Right hindlimb (tissue), 1 donor: ENCODE measurements at places on chromosomes 4 and X.

GRCh38 chr4:17138847-17139246 lies 240.4 kb upstream of the LDB2 start:
- DNase-seq: no peak

DNA sequence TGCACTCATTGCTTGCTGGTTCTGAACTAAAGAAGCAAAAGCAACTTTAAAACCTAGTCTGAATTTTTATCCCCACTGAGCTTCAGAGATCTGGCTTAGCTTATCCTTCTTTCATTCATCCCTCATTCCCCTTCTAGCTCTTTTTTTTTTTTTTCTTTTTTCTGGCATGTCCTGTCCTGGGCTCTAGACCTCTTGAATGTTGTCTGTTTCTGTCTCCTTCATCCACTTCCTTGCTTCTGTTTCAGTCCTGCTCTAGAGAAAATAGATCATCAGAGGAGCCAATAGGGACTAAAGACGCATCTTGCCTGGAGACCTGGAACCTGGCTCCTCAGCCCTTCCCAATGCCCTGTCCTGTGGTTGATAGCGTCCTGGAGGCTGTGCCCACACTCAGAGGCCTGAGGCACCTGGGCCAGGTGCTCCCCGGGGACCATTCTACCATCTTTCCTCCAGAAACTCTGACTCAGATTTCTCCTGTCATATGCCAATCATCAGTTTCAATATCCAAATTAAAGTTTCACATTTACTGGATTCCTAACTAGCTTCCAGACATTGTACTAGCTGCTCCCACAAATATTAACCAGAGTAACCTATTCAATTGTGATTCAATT lies 115.7 kb upstream of the GATB start:
- no peak for DNase-seq

DNA sequence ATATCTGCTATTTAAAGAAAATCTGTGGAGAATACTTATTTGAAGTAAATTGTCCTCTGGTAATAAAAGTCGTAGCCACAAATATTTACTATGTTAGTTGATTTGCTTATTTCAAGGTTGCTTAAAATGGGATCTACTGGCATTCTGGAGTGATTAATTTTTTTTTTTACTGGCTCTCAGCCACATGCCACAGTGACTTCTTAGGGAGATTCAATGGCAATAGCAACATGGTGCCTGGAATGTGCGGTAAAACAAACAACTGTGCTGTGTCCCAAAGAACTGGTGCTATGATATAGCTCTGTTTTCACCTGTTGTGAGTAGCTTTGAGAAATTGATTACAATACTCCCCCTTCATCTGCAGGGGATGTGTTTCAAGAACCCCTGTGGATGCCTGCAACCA lies 324.3 kb downstream of the GPAT3 start:
- DNase-seq: no peak

DNA sequence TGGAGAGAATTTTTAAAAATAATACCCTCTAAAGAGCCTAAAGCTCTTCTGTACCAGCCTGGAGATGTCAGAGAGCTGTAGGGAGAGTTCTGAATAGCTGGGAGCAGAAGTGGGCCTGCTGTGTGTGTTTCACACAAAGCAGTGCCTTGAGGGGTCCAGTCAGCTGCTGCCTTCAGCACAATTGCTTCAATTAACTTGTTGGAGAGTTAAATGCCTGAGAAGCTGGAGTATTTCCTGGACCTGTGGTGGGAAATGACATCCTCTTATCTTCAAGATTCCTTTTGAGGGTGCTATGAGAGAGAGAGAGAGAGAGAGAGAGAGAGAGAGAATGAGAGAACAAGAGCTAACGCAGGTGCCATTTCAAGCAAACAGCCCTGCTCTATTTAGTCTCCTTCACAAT lies 96.2 kb upstream of the IL1RAPL2 start:
- no peak for DNase-seq

- peak; percentile 22 for DNase-seq
Observed at GRCh38 chr4:78953769-78954666, 14.8 kb upstream of the PAQR3 start.

DNA sequence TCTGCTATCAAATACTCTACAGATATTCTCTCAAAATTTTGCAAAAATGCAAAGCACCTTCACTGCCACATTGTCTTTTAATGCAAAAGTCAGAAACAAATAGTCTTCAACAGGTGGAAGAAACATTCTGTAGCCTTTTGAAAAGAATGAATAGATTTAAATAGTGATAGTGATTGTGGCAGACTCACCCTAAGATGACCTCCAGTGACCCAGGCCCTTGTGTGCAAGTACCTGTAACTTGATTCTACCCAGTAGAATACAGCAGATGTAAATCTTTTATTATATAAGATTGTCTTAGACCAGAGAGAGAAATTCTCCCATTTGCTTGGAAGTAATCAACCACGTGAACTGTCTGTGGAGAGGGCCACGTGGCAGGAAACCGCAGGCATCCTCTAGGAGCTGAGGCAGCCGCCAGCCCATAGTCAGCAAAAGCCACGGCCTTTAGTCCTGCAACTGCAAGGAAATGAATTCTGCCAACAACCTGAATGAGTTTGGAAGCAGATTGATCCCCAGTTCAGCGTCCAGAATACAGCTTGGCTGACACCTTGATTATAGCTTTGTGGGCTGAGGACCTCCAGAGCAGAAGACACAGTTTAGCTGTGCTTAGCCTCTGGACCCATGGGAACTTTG lies 272.5 kb downstream of the ARHGAP10 start:
- peak; percentile 67 for DNase-seq

DNA sequence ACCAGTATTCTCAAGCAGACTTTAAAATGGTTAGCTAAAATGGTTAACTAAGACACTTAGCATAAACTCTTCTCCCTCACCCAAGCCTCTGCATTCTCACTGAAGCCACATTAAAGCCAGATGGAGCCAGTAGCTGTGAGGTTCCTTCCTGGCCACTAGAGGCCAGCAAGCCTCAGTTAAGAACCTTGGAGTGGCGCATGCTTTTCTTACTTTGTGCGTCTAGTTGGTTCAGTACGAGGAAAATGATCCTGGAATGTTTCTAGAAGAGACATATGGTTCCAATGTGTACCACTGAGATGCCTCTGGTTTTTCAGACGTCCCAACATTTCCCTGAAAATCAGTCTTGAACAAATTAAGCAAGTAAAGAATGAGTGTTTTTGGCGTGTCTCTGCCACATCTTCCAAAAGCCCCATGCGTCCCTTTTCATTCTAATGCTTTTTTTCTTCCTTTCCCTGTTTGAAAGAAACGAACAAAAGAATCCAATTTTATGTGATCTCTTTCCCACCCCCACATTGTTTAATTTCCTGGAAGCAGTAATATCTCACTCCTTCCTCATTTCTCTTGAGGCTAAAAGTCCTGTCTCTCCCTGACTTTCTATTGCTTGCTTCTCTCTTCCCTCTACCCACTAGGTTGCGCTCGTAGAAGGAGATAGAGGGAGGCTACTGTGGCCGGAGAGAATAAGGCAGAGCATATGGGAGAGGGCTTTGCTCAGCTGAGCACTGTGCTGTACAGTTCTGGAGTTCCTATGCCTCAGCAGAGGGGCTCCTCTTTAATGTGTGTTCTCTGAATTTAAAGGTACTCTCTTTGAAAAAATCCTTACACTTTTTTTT lies 82.9 kb upstream of the TAB3 start:
- peak; percentile 38 for DNase-seq

GRCh38 chr4:78242071-78242470 lies 184.9 kb downstream of the FRAS1 start:
- no peak for DNase-seq

DNA sequence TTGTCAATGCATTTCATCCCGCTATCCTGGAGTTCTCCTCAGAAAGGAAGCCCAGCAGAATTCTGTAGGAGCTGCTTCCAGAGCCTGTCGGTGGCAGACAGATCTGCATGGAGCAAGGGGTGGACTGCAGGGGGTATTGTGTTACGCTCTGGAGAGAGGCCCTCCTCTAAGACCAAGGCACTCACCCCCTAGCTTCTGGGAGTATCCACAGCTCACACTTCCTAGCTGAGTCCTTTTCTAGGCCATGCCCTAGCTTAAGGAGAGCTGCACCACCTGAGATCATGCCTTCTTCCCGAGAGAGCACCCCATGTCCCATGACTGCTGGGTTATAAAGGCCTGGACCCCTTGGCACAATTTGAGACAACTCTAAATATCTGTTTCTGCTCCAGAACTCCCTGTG lies 39.1 kb downstream of the MTNR1A start:
- no peak for DNase-seq

GRCh38 chr4:154132406-154132805 lies 343.5 kb upstream of the SFRP2 start:
- DNase-seq: no peak

DNA sequence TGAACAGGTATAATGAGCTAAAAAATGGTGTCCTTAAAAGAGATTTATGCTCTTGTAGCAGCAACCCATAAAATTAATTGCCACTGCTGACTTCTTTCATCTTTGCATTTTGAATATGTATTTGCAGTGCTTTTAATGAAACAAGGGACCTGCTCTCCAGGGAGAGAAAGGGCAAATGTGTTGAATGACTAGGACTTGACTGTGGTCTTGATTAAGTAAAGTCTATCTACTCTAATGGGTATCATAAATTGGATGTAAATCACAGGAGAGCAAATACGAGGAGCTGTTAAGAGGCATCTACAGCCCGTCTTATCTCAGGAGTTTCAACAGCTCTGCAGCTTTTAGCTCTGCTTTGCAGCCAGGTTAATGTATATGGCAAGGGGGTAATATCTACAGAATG lies 216.4 kb downstream of the PALLD start:
- DNase-seq: no peak

DNA sequence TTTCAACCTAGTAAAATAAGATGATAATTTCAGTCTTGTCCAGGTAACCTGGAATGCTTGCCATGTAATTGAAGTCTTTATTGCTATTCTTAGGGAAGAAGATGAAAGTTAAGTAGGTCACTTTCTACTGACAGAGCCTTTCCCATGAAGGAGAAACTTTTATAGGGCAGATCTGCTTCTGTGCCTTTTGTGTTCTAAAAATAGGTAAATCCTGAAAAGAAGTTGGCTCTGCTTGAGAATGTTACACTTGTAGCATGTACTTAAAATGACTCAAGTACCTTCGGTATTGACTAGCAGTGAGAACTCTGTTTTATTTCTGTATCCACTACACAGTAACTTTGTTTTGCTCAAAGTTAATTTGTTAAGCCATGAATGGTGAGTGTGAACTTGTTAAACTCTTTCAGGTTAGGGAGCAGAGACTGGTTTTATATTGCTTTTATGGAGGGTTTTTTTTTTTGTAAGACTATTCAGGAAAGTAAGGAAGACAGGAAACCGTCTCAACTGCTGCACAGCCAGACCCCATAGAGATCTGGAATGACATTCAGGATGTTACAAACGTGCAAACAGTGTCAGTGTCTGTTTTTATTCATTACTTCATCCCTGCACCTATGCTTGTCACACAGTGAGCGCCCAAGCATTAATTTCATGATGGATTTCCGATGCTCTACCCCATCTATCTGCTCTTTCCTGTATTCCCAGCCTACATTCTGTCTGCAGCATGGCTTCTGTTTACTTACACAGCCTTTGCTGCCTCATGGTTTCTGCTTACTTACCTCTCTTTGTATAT lies 53.0 kb downstream of the SEPTIN11 start:
- DNase-seq: no peak

DNA sequence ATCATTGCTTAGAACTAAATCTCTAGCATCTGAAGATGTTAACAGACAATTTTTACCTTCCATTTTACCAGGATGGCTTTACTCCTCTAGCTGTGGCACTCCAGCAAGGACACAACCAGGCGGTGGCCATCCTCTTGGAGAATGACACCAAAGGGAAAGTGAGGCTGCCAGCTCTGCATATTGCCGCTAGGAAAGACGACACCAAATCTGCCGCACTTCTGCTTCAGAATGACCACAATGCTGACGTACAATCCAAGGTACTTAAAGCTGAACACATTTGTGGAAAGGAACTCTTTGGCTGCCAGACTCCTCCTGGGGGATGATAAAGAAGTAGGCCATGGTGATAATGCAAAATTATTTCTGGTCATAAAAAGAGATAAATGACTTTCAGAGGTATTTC lies 187.5 kb downstream of the ANK2 start:
- DNase-seq: no peak

DNA sequence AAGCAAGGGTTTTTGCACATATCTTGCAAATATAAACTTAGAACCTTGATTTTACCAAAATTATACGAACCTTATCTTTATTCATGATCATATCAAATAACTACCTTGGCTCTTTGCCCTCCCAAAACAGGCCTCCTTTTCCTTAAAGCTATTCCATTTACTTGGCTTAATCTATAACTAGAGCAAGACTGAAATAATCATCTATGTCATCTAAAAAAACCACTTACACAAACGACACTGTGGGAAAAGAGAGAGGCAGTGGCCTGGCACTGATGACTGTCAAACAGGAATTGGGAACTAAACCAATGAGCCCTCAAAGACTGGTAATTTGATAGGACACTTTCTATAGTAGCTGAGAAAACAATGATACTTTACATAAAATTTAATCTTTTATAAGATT lies 11.7 kb upstream of the PTPN13 start:
- no peak for DNase-seq

DNA sequence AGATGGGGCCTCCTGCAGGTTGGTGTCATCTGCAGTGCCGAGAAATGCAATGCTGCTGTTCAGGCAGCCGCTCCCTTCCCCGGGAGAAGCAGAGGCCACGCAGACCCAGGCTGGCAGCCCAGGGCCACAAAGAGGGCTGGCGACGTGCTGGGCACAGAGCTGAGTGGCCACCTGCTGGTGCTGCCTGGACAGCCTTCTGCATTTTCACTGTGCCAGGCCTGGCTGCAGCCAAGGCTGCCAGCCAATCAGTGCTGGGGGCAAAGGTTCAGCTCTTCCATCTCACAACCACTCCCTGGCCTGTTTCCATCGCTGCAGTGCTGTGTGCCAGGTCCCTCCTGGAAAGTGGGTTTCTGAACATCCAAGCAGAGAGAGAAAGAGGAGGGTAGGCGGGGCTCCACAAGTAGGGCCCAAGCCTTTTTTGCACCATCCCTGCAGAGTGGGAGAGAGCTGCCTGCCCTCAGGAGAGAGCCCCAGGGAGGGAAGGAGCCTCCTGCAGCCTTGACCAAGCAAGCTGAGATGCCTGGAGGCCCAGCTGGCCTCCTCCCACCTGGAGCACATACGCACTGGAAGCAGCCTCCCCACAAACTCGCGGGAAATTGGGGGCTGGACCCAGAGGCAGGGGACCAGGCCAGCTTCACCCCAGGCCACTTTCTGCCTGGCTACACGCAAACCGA lies 20.1 kb downstream of the ADRA2C start:
- DNase-seq: peak; percentile 64

DNA sequence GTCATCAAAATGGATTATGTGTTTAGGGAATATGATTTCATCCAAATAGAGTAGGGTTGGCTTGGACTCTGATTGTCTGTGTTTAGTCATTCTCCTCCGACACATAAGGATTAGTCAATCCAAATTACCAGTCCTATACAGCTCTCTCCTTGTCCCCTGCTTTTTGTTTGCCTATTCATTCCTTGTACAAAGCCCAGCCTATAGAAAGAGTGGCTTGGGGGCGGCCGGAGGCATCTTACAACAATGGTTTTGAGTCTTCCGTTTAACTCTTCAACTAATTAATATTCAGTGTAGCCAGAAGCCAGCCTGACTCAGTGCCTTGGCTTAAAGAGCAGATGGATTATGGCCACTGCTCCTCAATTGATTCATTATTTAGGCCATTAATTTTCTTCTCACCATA lies 796.6 kb upstream of the POU3F4 start:
- no peak for DNase-seq
